Right cardiac atrium (tissue), 5 donors: ENCODE measurements at places on chromosomes 12 and 14.
A peak's percentile ranks its signal among the peaks of the same experiment; 100 is the strongest.

DNA sequence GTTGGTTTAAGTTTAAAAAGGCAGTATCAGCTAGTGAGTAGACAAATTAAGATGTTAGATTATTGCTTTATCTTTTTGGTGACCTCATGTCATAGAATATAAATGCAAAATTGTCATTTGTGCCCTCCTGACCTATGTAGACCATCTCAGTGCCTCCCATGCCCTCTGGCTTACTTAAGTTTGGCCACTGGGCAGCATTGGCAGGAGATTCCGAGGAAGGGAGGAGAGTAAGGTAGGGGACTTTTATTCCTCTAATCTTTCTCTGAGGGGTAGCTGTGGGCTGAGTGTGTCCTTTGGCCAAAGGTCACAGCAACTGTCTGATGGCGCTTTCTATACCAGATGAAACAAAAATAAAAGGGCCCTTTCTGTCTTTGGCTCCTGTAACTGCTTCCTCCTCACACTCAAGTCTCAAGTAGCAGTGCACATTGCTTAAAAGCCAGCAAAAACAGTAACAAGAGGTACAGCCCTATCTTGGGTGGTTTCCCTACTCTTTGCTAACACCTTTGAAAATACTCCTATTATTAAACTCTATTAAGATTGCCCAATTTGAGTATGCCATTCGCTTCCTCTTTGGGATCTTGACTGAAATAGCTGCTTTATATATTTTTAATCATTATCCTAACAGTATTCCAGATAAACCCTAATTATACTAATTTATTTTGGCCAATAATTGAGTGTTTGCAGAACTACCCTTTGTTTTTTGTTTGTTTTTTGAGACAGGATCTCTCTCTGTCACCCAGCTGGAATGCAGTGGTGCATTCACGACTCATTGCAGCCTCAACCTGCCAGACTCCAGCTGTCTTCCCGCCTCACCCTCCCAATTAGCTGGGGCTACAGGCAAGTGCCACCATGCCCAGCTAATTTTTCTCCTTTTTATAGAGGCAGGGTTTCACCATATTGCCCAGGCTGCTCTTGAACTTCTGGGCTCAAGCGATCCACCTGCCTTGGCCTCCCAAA is 56.5 kb upstream of the KCNH3 start:
- no peak for DNase-seq

DNA sequence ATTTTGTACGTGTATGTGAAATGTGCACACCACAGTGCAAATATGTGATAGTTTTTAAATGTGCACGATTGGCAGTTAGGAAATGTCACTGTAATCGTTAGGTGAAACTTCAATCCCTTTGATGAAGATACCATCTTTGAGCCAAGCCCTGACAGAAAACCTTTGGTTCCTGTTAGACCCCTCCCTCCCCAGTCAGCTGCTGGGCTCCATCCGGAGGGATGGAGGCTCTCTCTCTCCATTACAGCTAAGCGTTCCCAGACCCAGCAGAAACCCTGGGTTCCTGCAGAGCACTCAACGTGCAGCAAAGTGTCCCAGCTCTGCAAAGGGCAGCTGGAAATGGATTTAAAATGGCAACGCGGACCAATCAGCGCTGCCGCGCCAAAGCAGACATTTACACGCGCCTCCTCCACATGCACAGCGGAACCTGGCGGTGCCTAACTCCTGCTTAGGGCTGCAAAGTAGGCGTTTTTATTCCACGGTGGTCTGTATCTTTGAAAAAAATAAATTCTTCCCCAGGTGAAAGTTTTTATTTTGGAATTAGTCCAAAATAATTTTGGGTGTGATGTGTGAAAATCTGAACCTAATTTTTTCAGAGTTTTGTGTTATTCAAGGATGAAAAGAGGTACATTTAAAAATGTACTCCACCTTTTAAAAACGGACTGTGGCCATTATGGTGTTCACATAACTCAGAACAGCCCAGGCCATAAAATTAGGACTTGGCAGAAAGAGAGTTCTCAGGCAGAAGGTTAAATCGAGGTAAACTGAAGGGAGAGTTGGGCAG is 1.4 kb upstream of the HMGA2 start:
- peak; percentile 22 for DNase-seq

- no peak for DNase-seq
Measured at GRCh38 chr12:20272161-20272560, 96.2 kb upstream of the PDE3A start.

GRCh38 chr12:49824895-49825294 is 3.3 kb downstream of the NCKAP5L start:
- peak; percentile 42 for DNase-seq

GRCh38 chr12:123648401-123648800 is 14.8 kb downstream of the GTF2H3 start:
- DNase-seq = no peak

- no peak for DNase-seq
Measured at GRCh38 chr12:117832459-117833457, 136.0 kb downstream of the KSR2 start.

DNA sequence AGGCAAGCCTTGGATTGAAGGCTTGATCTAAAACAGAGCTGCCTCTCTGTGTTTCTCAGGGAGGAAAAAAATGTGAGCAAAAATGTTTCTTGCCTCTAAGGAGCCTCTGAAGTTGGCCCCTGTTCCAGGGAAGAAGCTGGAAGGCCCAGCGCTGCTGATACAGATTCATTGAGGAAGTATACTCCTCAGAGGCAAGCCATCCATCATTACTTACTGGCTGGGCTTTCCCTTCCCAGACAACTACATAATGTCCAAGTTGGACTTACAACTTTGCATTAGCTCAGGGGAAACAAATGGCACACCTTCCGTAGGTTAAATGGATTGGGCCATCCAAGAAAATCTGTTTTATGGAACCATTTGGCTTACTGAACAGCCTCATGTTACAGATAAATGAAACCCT is 263.7 kb upstream of the SEL1L start:
- DNase-seq = no peak

DNA sequence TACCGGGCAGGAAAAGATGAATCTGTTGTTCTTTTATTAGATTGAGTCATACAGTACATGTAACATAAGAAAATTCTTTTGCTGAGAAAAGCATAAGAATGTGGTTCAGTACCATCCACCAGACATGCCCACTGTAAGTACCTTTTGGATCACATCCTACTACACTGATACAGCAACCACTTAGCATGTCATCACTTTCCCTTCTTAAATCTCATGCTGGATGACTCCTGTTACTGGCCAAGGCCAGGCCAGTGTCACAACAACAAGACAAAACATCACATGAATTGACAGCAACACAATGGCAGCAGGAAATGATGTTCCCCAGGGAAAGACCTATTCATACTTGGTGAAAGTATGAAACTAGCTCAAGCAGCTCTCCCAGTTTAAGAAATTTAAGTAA is 46.4 kb downstream of the STXBP6 start:
- DNase-seq = no peak

GRCh38 chr12:5332551-5332950 is 99.4 kb upstream of the NTF3 start:
- DNase-seq = no peak

DNA sequence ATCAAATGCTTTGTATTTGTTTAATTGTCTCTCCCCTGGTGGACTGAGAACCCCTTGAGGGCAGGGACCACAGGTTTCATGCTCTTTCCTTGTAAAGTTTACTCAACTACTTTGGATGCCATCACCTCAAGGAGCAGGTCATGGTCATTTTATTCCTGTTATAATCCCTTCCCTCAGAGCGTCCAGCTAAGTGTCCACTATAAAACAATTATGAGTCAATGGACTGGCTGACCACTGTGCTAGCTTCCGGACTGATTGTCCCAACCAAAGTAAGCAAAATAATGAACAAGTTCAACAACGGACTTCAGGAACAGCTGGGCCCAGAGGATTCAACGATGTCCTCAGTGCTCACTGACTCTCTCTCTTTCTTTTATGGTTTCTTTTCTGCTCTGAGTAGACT is 18.2 kb downstream of the AK7 start:
- DNase-seq = no peak

DNA sequence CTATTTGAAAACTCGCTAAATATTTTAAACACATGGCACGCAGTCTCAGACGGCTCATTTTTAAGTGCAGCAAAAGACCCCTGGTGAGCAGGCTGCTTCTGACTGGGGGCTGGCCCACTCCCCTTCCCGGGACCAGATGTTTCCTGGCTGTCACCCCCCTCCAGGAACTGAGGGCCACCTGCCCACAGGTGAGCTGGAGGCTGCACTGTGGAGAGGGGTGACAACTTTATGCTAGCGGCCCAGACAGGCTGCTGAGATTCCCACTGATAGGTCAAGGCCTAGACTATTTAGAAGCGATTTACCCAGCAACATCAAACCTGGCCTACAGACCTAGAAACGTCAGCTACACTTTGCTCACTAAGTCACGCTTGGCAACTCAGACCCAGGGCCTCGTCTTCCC is 92.1 kb downstream of the BCL11B start:
- DNase-seq = no peak

DNA sequence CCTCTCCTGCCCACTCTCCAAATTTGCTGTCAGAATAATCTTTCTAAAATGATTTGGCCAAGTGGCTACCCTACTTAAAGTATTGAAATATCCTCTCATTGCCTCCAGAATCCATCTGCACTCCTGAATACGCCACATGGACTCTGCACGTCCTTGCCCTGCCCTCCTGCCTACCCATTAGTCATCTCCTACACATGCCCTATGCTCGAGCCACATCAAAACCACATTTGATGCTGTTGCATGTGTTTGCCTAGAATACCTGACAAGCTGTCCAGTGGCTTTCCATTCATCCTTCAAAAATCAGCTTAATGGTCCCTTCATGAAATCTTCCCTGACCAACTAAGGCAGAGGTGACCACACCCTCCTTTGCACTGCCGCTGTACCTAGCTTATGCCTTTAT is 17.0 kb downstream of the VCPKMT start:
- no peak for DNase-seq

DNA sequence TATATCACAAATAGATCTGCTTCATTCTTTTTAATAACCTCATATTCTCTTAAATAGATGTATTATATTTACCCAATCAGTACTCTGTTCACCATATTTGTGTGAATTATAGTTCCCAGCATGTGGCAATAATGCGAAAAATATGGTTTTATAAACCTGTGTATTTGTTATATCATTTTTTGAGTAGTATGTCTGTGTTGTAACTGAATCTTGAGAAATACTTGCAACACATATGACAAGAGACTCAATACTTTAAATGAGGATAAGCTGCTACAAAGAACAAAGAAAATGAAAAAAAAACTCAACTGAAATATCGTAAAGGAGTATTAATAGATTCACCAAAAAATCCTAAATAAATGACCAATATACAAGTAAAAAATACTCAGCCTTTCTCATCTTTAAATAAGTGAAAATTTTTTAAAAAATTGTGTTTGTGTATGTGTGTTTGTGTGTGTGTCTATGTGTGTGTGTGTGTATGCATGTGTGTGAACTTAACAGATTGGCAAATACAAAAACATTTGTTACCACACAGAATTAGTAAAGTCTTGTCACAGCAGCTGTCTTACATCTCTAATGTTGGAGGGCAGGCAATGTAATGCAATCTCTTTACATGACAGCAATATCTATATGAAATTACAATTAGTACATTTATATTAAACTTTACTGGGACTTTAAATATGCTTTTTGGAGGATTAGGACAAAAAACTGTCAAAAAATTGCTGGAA is 441.9 kb upstream of the MGAT4C start:
- DNase-seq = no peak

- no peak for DNase-seq
Measured at GRCh38 chr14:64000749-64001148, 147.9 kb downstream of the SYNE2 start.

DNA sequence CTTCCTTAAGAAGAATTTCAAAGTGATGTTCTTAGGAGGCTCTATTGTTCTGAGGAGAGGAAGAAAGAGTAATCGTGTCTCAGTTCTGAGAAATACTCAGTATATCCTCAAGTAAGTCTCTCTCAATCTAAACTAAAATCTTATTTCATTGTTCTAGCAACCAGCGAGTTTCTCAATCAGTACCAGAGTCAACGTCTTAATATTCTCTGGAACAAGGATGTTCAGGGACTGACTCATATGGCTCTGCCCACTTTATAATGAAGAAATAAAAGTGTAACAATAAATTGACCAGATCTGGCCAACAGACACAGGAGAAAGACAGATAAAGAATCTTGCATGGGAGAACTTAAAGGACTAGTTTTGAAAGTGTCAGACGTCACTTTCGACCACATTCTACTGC is 469.8 kb upstream of the FLRT2 start:
- no peak for DNase-seq

GRCh38 chr12:59023861-59024424 is 103.6 kb upstream of the LRIG3 start:
- no peak for DNase-seq

- no peak for DNase-seq
Measured at GRCh38 chr12:113242560-113242959, 21.3 kb downstream of the TPCN1 start.

- no peak for DNase-seq
Measured at GRCh38 chr14:77804592-77804991, 4.7 kb downstream of the ADCK1 start.

DNA sequence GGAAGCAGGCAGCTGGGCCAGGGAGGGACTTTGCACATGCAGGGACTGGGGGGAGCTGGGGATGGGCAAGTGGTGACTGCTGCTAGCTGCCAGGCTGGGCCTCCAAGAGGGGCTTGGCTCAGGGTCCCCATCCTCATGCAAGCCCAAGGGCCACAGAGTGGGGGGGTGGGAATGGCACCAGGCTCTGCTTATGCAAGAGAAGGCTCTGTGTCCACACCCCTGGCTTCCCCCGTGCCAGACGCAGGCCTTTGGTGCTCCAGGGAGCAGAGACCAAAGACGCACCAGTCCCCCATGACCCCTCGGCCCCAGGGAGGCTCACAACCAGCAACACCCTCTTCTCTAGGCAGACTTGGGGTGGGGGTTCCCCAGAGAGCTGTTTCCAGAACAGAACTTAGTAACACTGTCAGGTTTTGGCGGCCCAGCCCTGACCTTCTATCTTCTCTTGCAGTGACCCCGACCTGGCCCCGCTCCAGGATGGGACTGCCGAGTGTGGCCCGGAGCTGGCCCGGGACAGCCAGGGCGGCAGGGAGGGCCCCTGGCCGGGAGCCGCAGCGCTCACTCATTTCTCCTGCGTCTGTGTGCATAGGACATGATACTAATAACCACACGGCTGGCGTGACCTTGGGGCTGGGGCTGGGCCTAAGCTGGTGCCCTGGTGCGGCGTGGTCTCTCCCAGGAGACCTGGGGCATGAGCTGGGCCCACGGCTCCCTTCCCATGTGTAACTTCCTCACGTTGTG is 14.3 kb downstream of the XRCC3 start:
- DNase-seq = peak; percentile 78

GRCh38 chr14:105311838-105312237 is 2.7 kb upstream of the PACS2 start:
- peak; percentile 63 for DNase-seq

- DNase-seq = no peak
Measured at GRCh38 chr12:62694632-62695031, 228.0 kb downstream of the MON2 start.

- DNase-seq = no peak
Measured at GRCh38 chr12:112359290-112359689, 22.9 kb downstream of the HECTD4 start.
